CD4-positive, CD25-positive, alpha-beta regulatory T cell (primary cell): ENCODE measurements at places on chromosomes 7 and 10.

DNA sequence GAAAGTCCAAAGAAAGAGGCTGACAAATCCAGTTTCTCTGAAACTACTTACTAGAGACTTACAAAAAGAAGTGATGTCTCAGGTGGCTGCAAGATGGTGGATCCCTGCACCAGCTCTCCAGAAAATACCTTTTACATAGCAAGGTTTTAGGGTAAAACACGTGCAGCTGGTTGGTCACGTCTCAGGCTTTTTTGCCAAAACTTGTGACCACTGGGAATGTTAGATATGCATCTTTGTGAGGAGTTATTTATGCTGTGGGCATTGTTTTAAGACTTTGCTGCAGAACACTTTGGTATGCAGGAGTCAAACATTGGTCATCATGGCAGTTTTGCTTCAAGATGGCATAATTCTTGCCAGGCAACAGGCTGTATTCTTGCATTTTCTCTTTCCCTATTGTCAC, 1352.8 kb downstream of the REEP3 start:
- no peak for DNase-seq

GRCh38 chr7:155953781-155954549, 141.7 kb upstream of the SHH start:
- no peak for DNase-seq

DNA sequence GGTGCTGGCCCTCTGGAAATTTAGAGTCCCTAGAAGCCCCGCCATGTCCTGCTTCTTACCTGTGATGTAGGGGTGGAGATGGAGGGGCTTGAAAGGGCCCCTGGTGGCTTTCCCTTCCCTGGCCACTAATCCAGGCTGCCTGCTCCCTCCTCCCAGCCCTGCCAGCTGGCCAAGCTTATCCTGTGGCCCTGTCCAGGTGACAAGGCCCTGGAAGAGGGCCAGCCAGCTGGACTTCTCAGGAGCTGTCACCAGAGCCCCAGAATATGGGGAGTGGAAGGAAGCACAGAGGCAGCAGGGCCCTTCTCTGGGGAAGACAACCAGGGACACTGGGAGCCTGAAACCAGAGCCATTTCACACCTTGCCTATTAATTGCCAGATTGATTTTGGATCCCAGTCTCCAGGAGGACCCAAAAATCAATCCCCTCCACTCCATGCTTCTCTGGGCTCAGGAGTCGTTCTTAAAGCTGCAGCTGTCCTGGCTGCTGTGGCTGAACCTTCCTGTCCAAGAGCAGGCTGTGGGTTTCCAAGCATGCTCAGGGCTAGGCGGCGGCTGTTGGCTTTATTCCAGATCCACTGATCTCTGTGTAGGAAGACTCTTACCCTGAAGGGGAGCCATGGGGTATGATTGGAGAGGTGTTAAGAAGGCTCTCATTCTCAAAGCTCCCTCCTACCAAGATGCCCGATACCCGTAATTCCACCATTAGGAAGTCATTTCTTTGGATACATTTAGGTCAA, 52.6 kb upstream of the PCBD1 start:
- no peak for DNase-seq

DNA sequence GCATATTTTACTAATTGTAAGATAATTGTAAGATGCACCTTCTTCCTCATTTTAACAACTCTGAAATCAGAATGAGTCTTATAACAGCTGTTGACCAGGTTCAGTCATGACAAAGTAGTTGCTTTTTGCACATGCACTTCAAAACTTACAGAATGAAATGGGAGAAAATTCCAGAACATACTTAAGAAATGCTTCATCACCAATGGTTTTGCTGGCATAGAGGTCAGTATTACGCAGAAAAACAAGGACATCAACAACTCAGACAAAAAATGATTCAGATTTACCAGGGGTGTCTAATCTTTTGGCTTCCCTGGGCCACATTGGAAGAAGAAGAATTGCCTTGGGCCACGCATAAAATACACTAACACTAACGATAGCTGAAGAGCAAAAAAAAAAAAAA, 13.3 kb downstream of the COL28A1 start:
- no peak for DNase-seq

DNA sequence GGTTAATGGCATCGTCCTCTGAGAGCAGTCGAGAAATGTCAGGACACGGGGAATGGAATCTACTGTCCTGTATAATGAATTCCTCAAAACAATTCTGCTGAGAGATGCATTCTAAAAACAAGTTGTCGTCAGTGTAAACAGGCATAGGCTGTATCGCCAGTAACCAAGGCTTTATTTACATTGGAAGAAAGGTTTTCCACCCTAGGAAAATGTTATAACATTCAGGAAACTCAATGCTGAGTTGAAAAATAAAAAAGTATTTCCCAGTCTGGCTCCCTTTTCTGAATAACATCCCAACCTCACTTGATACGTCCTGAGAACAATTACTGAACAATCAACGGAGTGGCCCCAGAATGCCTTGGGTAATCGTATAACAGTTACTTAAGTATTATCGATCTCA, 79.6 kb upstream of the UCN3 start:
- DNase-seq = no peak

- DNase-seq = no peak
Observed at GRCh38 chr10:12564173-12564572, 214.8 kb downstream of the CAMK1D start.

GRCh38 chr10:101558671-101559595, 29.1 kb downstream of the POLL start:
- DNase-seq = no peak

DNA sequence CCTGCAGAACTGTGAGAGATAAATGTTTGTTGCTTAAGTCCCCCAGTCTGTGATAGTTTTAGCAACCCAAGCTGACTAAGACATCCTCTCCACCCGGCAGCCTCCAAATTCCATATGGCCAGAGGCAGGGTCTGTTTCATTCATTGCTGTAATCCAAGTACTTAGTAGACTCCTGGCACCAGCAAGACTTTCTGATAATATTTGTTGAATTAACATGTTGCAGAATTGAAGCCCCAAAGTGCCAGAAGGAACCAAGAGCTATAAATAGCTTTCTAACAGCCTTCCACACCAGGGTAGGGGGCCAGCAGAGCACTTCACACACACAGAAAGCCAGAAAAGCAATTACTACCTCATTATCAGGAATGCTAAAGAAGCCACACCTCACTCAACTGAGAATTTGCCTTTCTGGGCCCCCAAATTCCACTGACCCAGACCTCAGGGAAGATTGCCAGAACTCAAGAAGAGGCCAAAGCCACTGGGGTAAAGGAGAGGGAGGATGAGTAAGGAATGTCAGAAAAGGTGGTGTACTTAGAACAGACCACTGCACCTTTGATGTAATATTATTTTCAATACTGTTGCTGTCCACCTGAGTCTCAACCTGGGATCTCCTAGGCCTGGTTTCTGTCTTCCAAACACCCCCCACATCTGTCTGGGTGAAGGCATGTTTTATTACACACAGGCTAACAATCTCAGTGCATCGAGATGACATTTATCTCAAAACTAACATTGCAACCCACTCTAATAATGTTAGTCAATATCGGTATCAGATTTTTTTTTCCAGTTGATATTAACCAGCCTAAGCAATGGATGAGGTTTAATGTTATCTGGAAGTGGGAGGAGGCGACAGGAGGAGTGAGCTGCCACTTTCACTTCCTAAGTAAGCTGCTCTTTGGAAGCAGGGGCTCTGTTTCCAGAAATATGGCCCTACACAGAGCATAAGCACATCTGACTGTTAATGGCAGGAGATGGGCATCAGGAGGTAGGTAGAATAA, 5.5 kb downstream of the NOD1 start:
- DNase-seq = no peak

- no peak for DNase-seq
Observed at GRCh38 chr10:17675638-17676037, 31.7 kb downstream of the STAM start.

DNA sequence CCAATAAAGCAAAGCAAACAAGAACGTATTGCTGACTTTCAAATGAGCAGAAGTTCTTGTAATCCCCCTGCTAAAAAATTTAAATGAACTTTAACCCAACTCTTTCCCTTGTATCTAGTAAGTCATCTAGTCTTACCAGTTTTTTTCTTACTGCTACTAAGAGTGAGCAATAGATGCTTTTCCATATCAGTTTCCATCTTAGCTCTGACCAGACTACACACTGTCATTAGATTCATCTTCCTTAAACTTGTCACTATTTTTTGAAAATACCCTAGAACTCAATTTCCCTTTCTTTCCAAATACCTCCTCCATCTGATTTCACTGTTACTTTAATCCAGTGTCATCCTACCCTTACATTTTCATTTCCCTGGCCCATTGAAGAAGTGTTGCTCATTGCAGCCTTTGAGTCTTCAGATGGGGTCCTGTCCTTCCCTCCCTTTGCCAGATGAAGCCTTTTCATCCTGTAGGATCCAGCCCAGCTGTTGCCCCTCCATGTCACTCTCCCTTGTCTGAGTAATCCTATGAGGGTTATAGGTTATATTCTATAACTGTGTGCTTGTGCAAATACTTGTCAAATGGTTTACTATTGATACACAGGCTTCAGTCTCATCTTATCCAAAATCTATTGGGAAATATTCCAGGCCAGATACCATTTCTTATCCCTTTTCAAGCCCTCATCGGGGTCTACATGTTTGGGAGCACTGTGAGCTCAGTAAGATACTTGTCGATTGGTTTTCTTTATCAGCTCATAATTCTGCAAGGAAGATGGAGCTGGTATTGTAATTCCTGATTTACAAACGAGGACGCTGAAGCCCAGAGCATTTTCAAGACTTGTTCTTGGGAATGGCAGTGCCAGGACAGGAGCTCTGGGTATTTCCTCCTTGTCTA, 51.5 kb upstream of the ITGB1 start:
- DNase-seq = no peak

- DNase-seq = peak; percentile 61
Observed at GRCh38 chr7:76051840-76052239, 3.9 kb downstream of the MDH2 start.

DNA sequence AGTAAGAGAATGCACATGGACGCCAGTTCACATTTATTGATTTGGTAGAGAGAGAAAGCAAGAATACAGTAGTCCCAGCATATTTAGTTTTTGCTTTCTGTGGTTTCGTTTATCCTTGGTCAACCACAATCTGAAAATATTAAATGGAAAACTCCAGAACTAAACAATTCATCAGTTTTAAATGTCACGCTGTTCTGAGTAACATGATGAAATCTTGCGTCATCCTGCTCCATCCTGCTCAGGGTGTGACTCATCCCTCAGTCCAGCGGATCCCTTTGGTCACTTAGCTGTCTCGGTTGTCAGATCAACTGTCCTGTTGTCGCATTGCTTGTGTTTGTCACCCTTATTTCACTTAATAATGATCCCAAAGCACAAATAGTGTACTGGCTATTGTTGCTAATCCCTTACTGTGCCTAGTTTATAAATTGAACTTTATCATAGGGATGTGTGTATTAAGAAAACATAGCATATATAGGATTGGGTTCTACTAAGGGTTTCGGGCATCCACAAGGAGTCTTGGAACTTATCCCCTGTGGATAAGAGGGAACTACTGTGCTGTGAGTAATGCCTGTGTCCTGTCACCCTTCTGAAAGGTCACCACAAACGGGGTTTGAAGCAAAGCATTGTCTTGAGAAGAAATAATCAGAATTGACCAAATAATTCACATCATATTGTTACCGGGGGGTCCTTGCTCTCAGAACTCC, 73.6 kb downstream of the OTUD1 start:
- DNase-seq = no peak

DNA sequence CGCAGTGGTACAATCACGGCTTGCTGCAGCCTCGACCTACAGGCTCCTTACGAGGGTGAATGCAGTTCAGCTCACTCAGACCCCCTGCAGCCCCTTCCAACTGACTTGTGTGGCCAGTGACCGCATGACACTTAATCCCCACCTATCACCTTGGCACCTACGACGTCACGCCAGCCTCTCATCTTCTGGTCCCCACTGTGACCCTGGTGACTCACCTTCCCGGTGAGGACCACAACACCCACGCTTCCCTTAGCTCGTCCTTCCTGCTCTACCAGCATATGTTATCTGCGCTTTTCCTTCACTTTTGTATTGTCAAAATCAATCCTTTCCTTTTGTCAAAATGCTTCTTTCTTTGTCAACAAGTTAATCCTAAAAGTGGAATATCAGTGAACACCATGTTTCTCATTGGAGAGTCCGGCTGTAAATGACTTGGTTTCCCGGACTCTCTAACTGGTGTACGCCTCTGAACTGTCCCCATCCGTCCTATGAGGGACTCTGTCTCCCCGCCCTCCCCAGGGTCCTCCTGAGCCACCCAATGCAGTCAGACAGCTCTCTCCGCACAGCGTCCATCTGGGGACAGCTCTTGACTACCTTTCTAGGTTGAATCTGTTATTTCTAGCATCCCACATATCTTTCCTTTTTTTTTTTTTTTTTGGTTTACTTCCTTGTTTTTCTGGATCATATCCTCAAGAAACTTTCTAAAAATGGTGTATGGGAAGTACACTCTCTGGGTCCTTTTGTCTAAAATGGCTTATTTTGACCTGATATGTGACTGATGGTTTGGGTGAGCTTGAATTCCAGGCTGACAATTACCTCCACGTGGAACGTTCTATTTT, 37.3 kb downstream of the CFAP46 start:
- no peak for DNase-seq

- no peak for DNase-seq
Observed at GRCh38 chr7:131538813-131539179, 17.6 kb downstream of the PODXL start.

GRCh38 chr10:64096941-64097340, 575.7 kb downstream of the REEP3 start:
- no peak for DNase-seq

GRCh38 chr7:68078157-68078710, 1081.6 kb downstream of the TYW1 start:
- no peak for DNase-seq

GRCh38 chr10:122854648-122855047, 9.0 kb upstream of the CUZD1 start:
- no peak for DNase-seq

GRCh38 chr7:77409005-77409738, 7.0 kb downstream of the GSAP start:
- DNase-seq = no peak

DNA sequence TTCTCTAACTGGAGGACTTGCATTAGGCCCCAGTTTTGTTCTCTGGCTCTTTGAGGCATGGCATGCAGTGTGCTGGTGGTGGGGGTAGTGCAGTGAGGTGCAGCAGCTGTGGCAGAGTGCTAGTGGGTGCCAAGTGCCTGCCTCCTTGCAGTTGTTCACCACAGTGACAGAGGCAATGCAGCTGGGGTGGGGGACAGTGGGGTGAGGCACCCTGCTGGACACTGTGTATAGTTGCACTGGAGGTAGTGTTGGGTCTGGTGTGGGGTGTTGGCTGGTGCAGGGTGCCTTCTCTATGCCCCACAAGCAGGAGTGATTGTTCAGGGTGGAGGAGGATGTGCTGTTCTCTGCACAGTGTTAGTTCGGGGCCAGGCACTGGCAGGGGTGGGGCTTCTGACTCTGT, 21.7 kb upstream of the KEL start:
- no peak for DNase-seq

GRCh38 chr7:114070246-114070645, 151.4 kb upstream of the PPP1R3A start:
- no peak for DNase-seq

- peak; percentile 91 for DNase-seq
Observed at GRCh38 chr10:114499630-114500190, 95.4 kb upstream of the AFAP1L2 start.

DNA sequence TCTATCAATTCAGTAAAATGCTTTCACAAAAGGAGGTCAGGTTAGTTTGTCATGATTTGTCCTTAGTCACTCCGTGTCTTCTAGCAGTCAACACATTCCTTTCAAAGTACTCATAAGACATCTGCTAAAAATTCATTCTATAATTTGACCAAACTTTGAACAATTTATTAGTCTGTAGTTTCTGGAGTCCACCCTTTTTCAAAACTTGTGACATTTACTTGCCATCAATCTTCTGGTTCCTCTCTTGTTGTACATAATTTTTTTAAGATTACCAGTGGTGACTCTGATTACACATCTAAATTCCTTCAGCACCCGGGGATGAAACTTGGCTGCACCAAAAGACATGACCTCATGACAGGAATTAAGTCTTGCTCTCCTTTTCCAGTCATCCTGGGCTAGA, 130.1 kb downstream of the NEBL start:
- no peak for DNase-seq
